LNCaP clone FGC (cell line): ENCODE measurements at places on chromosomes 5 and 9.

DNA sequence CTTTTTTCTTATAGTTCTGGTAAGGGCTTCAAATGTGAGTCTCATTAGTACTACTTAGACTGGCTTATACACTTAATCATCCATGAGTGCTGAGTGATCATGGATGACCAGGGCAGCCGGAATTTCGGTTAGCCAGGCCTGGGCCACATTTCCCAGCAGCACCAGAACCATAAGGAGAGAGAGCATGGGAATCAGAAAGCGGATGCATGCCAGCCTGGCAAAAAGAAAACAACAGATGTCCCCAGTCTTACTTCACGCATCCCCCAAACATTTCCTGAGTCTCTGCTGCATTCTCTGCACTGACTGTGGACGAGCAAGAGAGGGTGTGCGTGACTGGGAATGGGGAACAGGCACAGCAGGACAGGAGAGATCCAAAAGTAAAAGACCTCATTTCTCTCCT, 371.1 kb upstream of the ZNF608 start:
- DNase-seq, result no peak

- DNase-seq, result peak; percentile 23
Observed at GRCh38 chr9:6354072-6354686, 26.0 kb downstream of the TPD52L3 start.

DNA sequence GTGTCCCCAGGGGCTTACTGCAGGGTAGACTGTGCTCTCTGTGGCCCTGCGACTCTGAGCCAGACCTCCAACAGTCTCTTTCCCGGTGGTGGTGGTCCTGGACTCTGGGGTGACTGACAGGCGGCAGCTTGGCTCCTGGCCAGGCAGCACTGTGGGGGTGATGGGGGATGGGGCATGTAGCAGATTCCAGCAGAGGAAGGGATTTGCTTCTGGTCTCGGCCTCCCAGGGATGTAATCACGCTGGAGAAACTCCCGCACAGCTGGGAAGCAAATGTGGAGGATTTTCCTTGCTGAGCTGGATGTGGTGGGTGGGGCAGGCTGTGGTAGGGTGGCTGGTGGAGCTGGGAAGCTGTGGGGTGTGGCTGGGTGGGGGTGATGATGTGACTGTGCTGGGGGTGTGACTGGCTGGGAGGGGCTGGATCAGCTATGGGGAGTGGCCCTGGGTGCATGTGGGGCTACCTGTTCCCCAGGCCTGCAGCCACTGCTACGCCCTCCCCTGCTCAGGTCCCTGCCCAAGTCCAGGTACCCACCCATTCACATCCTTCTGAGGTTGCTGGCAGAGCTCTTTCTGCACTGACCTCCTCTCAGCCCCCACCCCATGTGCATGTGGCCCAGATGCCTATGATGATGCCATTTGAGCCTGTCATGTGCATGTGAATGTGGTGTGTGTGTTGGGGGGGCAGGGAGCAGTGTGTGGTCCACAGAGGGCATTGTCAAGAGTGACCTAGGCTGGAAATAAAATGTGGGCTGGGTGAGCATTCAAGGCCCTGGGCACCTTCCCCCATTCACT, 3.8 kb downstream of the NDST1 start:
- no peak for DNase-seq

DNA sequence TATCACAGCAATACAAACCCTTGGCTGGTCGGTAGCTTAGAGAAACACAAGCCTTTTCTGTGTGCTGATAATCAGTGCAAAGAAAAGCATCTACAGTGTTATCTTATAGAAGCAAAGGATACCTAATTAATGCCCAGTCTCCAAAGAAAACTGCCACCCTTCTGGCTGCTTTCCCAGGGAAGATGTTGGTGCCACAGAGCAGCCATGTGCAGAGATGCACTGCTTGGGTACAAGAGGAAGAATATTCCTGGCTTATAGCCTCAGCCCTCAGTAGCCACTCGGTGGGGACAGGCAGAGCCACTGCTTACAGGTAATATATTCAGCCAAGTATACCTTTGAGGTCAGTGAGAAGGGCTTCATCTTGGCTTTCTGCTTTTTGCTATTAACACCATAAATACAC, 185.3 kb downstream of the PCSK1 start:
- DNase-seq, result no peak

- DNase-seq, result no peak
Observed at GRCh38 chr5:132009706-132010405, 1.6 kb downstream of the ACSL6 start.
